ENCODE measurements at places on chromosomes 2 and 18.
A peak's percentile ranks its signal among the peaks of the same experiment; 100 is the strongest.

- DNase-seq, result no peak
Observed at GRCh38 chr2:42808301-42808700, 15.9 kb upstream of the HAAO start.

DNA sequence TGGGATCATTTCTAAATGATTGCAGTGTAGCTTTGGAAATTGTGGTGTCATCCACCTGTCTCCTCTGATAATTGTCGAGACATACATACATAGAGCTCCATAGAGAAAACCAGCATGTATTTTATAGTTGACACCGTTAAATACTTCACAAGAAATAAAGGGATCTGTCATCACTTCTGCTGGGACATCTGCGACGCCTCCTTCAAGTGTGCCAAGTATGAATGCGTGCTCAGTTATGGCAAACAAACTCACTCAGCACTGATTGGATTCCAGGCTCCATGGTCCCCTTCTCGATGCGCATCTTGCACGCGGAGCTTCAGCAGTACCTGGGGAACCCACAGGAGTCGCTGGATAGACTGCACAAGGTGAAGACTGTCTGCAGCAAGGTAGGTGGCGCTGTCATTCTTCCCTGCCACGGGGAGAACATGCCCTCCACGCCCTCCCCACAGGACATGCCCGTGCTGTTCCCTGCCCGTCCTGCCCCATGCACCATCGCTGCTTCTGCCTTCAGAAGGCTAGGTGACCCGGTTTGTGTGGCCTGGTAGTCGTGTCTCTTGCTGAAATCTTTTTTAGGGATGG, 64.1 kb downstream of the TRAPPC12 start:
- no peak for DNase-seq

- DNase-seq, result no peak
Observed at GRCh38 chr2:241257419-241258032, 57.9 kb downstream of the HDLBP start.

- DNase-seq, result peak; percentile 4
Observed at GRCh38 chr2:216619411-216620393, 13.5 kb upstream of the IGFBP2 start.

- DNase-seq, result no peak
Observed at GRCh38 chr2:48444404-48444803, 85.5 kb upstream of the STON1 start.

DNA sequence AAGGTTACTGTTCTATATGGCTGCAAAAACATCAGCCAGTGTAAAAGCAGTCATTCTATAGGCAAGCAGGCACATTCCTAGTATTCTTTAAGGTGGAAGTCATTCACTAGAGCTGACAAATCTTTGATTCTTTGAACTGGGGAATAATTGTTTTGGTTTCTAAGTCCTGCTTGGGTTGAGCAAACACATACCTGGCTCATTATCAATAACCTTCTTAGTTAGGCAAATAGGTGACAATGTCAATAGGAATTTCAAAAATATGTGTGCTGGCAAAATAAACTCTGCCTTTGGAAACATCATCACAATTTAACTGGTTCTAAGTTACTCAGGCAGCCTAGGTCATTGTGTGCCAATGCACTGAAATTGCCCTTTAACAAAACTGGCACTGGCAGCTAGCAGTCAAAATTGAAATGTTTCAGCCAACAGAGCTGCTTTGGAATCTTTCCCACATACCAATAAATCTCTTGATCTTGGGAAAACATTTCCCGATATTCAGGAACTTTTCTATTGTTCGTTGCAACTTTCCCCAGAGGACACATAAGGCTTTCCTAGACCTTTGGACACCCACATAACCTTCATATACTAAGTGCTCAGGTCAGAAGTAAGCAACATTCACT, 402.0 kb upstream of the MMADHC start:
- no peak for DNase-seq

DNA sequence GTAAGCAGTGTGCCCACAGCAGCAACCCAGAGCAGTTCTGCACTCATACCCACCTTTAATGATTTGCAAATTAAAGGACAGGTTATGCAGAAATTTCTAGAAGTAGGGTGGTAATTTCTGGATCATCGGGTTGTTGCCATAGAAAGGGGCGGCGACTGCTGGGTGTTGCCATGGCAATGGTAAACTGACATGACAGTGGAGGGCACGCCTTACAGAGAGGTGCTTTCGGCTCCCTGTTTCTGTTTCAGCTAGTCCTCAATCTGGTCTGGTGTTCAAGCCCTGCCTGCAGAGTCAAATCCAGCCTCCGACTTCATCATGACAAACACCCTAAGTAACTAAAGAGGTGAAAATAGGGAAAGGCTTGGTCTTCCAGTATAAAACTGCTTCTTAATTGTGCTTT, 667.7 kb downstream of the SOCS6 start:
- DNase-seq, result no peak

DNA sequence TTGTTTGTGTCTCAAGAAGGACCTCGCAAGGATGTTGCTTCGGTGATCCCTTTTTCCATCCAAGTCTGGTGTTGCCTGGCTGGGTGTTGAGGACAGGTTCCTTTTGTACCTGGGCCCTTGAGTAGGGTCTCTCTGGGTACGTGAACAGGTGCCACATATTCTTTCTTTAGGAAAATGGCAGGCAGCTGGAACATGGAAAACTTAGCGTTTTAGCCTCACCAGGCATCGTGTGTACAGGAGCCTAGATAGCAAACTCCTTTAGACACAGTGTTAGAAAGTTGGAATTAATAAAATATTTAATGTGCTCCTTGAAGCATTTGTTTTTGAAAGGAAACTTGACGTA, 54.3 kb upstream of the RBM44 start:
- no peak for DNase-seq

DNA sequence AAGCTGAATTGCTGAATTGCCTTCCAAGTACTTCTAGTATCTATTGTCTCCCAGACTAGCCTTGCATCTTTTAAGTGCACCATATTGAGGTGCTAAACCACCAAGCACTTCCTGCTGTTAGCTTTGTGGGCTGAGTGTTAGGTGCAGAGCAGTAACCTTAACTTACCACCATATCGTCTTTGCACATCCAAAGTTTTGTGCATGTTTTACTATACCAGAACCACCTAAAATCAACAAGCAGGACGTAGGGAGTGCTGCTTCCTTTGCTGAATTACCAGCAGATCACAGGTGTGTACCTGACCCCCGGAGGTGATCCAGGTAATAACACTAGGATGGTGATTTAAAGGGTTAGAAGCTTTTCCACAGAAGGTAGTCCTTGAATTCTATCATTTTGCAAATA, 359.9 kb upstream of the HNRNPA3 start:
- DNase-seq, result no peak

DNA sequence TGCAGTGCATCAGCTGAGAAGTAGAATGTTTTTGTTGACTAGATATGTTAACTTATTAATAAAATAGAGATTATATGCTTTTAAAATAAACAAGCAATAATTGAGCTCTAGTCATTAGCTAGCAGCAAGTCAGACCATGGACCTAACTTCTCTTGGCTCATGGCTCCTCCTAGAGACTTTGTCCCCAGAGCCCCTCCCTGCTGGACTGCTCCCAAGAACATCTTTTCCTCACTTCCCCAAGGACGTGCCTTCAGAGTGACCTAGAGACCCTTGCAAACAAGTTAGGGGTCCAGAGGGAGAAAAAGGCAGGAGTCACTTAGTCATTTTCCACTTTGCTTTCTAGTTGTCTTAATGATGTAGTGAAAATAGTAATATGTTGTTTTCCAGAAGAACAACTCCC, 312.5 kb upstream of the NRP2 start:
- DNase-seq, result no peak

DNA sequence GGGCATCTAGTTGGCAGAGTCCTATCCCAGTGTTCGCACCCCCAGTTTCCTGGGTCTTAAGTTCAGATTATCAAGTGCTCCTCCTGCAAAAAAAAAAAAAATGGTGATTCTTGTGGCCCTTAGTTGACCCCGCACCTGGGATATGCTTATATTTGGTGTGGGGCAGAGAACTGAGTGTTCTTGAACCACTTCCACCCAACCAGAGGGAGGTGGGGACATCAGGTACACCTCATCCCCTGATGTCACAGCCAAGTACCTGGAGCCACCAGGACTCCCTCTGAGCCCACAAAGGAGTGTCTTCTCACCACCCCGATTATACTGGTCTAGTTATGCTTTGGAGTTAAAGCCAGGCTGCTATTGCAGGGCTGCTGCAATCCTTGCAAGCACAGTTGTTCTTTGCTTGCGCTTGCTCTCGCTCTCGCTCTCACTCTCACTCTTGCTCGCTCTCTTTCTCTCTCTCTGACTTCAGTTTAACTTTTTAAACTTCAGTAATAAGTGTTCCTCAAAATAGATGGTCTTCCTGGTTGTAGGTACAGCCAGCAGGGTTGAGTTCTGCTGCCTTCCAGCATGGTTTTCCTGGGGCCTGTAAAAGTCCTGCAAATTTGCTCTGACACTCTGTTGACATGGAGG, 265.7 kb downstream of the NEDD4L start:
- DNase-seq, result no peak

- DNase-seq, result no peak
Observed at GRCh38 chr2:128348701-128349100, 30.0 kb upstream of the HS6ST1 start.

GRCh38 chr18:61993831-61994230, 101.0 kb upstream of the RNF152 start:
- no peak for DNase-seq

- peak; percentile 36 for DNase-seq
Observed at GRCh38 chr2:20223407-20224163, 1.3 kb downstream of the SDC1 start.

- DNase-seq, result no peak
Observed at GRCh38 chr2:186695081-186695756, 1.4 kb downstream of the FAM171B start.

- no peak for DNase-seq
Observed at GRCh38 chr2:136612079-136612478, 153.3 kb upstream of the THSD7B start.

- no peak for DNase-seq
Observed at GRCh38 chr18:61643884-61644647, 248.7 kb downstream of the RNF152 start.
